Spinal cord (tissue), 10 donors: ENCODE measurements at places on chromosomes 16 and 17.

DNA sequence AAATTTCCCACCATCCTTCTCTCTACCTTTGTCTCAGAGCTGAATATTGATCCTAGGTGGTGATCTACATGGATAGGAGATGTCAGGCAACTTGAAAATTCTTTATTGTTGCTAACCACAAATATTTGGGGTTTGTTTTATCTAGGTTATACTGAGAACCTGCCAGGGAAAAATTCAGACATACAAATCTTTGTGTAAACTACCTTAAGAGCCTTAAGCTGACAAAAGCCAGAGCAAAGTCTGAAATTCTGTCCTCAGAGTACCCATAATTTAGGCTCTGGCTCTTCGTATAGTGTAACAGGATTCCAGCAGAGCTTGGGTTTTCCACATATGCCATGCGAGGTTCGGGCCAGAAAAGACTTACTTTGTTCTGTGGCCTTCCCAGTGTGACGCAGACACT is 406.7 kb upstream of the MAF start:
- no peak for DNase-seq

DNA sequence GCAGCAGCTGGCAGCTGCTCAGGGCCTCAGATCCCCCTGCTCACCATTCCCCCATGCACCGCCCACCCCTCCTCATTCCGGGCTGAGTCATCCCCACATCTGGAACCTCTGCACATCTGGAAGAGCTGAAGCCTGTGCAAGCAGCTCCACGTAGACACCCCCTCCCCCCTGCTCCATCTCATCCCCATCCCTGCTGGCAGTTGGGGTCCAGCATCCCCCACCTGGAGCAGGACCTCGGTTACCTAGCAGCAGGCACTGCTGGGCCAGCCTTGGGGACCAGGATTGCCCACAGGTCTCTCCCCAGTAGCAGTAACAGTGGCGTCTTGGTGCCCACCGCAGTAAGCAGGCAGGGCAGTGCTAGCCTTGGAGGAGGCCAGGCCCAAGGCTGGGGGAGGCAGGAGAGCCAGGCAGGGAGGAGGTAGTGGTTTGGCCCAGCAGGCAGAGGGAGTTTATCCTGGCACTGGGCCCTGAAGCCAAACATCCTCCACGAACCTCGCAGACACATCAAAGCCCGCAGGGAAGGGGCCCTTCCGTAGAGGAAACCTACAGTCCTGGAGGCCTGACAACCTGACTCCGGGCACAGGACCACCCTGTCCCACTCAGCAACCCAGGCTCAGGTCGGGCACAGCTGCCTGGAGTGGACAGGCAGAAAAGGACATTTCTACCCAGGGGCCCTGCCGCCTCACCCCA is 7.7 kb upstream of the TMEM92 start:
- peak; percentile 26 for DNase-seq

GRCh38 chr17:58532555-58532951 is 18.1 kb upstream of the MTMR4 start:
- DNase-seq = no peak

DNA sequence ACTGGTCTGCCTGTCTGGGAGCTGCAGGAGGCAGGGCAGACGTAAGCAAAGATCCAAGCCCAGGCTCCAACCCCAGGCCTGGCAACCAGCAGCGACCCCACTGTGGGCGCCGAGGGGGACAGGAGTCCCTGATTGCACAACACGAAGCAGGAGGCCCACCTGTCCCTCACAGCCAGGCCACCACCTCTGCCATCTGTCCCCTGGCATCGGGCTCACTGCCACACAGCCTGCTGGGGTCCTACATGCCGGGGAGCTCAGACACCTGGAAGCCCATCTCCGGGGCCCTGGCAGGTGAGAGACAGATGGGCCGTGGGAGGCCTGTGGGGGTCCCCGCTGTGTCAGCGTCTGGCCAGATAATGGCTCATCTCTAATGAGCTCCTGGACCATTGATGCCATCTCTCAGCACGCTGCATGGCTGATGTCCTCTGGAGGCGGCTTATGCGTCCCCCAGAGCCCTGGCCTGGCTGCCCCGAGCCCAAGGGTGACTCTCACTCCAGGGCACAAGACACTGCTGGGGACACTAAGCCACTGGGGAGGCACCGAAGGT is 11.3 kb upstream of the RASD1 start:
- DNase-seq = no peak

DNA sequence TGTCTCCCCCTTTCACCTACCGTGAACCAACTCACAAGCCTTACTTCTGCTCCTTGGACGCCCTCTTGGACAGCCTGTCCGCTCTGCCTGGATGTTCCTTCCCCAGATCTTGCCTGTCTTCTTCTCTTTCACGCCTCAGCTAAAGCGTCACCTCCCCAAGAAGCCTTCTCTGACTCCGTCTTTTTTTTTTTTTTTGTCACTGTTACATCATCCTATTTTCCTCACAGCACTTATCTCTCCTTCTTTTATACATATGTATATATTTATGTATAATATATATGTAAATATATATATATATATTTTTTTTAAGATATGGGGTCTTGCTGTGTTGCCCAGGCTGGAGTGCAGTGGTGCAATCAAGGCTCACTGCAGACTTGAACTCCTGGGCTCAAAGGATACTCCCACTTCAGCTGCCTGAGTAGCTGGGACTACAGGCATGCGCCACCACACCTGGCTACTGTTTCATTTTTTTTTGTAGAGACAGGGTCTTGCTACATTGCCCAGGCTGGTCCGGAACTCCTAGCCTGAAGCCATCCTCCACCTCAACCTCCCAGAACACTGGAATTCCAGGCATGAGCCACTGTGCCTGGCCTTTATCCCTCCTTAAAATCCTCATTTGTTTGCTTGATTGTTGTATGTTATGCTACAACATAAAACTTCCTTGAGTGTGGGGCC is 16.5 kb upstream of the AKTIP start:
- DNase-seq = no peak

- no peak for DNase-seq
Observed at GRCh38 chr17:82710499-82711232, 5.8 kb upstream of the FN3KRP start.

GRCh38 chr17:46822388-46822921 is 4.0 kb upstream of the WNT3 start:
- no peak for DNase-seq

- DNase-seq = no peak
Observed at GRCh38 chr16:86965840-86966550, 351.2 kb downstream of the C16orf95 start.

GRCh38 chr17:29617125-29617480 is 5.6 kb downstream of the CORO6 start:
- DNase-seq = no peak

DNA sequence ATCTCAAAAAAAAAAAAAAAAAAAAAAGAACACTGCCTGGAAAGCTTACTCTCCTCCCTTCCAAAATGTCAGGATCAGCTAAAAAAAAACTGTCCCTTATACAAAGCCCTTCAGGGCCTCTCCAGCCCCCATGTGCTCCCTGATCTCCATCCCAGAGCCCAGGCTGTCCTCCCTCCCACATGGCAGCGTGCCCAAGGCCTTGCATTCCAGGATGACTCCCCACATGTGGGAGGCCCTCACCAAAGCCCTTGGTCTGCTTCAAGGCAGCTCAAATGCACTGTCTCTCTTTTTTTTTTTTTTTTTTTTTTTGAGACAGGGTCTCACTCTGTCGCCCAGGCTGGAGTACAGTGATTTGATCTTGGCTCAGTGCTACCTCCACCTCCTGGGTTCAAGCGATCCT is 2.3 kb downstream of the FDXR start:
- DNase-seq = peak; percentile 44

- no peak for DNase-seq
Observed at GRCh38 chr17:70120425-70120824, 45.4 kb downstream of the KCNJ16 start.

DNA sequence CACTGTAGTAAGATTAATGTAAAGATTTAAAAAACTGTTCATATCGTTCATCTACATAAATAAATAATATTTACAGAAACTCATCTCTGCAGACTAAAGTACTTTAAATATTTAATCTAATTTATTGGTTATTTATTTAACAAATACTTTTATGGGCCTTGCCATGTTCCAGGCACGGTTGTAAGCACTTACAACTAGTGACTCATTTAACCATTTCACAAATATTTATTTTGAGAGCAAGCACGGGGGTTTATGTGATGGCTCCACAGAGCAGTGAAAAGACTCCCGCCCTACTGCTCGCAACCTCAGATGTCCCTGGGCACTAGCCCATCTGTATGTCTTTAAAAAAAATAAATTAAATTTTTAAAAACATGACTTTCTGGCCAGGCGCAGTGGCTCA is 575.9 kb downstream of the WWOX start:
- DNase-seq = no peak
